ENCODE measurements at places on chromosomes 5 and 9. TPM values are rescaled to one million over a fixed set of nuclear protein-coding genes. Genes with fewer than 3 reads are reported as not detected.

Gene RANBP3L
- total RNA-seq: 1.6 TPM

Gene SEMA5A
- total RNA-seq: 6.6 TPM

Gene PCDHA3
- 1.9 TPM for total RNA-seq

Gene GPRIN1
- 0.20 TPM for total RNA-seq

Gene C9
- total RNA-seq: not detected

Gene SHC3
- 0.30 TPM for total RNA-seq

Gene CDH18
- total RNA-seq: not detected

Gene SMIM33
- total RNA-seq: not detected

Gene GMCL2
- total RNA-seq: not detected

Gene IFNA21
- total RNA-seq: not detected

Gene CARD9
- total RNA-seq: 2.8 TPM

Gene FOXI1
- not detected for total RNA-seq

Gene MBLAC2
- total RNA-seq: 12.1 TPM

Gene NFIB
- total RNA-seq: 40.3 TPM

Gene ROR2
- total RNA-seq: 35.5 TPM

Gene GFM2
- 17.6 TPM for total RNA-seq

Gene UQCRQ
- total RNA-seq: 91.4 TPM

Gene TMEM8B
- 42.8 TPM for total RNA-seq

Gene FOXD4L6
- total RNA-seq: not detected

Gene OR13J1
- total RNA-seq: not detected

Gene HTR1A
- total RNA-seq: 2.7 TPM

Gene CCDC69
- 41.8 TPM for total RNA-seq

Gene GLRA1
- total RNA-seq: not detected

Gene MOCS2
- total RNA-seq: 39.6 TPM

Gene QRFP
- total RNA-seq: not detected

Gene PFN3
- not detected for total RNA-seq

Gene EGFLAM
- total RNA-seq: 16.9 TPM

Gene SHOC1
- not detected for total RNA-seq

Gene TSSK1B
- total RNA-seq: not detected

Gene LCNL1
- 0.48 TPM for total RNA-seq

Gene SUSD1
- 3.4 TPM for total RNA-seq

Gene ZDHHC11B
- total RNA-seq: 4.2 TPM

Gene JAKMIP2
- total RNA-seq: 1.2 TPM

Gene CD74
- 343 TPM for total RNA-seq

Gene BTNL8
- not detected for total RNA-seq

Gene SLC46A2
- not detected for total RNA-seq

Gene TMEM174
- not detected for total RNA-seq

Gene AQP3
- 7.4 TPM for total RNA-seq

All from ovary (tissue), 10 donors.